ENCODE measurements at places on chromosomes 7 and 10.

DNA sequence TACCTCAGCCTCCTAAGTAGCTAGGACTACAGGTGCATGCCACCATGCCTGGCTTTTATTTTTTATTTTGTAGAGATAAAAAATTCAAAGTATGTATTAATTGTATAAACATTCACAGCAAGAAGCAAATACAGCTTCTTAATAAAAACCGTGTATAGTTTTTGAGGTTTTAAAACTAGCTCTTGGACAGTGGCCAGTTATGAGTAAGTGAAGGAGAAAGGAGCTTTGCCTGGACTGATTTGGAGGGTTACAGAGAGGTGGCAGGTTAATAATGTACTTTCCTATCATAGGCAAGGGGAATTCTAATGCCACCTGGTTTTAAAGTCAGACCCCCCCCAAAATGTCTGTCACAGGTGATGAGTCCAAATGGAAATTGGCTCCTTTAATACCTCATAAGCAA, 43.4 kb downstream of the ZNRF2 start:
- no peak for DNase-seq

DNA sequence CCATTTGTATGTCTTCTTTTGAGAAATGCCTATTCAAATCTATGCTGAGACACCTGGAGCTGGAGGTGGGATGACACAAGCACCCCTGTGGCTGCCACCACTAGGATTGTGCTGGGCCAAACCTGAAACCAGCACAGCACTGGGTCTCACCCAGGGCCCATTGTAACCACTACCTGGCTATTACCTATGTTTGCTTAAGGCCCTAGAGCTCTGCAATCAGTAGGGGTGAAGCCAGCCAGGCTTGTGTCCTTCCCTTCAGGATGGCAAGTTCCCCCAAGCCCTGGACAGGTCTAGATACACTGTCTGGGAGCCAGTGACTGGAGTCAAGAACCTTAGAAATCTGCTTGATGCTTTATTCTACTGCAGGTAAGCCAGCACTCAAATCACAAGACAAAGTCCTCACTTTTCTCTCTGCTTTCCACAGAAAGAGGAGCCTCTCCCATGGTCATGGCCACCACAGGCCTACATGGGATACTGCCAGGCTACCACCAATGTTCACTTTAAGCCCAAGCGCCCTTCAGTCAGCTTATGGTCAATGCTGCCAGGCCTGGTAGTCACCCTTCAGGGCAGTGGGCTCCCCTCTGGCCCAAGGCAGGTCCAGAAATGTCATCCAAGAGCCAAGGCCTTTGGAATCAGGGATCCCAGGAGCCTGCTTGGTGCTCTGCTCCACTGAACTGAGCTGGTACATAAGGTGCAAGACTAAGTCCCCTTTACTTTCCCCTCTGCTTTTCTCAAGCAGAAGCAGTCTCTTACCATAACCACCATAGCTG, 105.3 kb downstream of the BMS1 start:
- DNase-seq = no peak

DNA sequence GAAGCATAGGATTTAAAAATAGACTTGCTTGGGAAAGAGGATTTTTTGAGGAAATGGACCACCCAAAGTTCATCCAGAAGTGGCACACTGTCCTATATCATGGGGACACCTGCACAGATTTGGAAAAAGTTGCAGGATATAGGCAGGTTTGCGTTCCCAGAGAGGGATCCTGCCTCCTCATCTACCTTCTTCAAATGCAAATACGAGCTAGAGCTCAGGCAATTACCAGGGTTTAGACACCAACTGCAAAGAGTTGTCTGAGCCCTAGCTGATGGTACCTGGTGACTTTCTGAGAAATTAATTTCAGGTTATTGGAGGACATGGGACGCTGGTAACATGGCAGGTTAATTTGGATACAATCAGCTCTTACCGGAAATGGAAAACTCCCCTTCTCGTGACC, 423.7 kb upstream of the MTPN start:
- no peak for DNase-seq

DNA sequence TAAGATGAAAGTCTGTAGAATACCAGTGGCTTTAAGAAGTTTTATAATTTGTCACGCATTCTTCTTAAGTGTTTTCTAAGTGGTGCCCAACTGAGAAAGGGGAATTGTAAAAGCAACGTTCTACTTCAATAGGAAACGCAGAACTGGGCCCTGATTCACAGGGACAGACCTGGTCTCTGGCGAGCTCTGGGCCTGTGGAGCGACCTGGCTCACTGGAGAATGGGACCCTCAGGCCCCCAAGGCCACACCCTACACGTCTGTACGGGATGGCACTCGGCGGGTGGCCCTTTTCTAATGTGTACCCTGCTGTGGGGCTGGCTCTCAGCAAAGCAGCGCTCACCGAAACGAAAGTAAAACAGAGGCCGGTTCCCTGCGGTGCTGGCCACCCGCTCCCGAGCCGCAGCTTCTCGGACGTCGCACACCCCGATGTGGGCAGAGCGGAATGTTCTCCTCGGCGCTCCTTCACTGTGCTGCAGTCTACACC, 205.0 kb downstream of the DIP2C start:
- DNase-seq = no peak

- DNase-seq = no peak
Observed at GRCh38 chr7:130515315-130516040, 23.6 kb downstream of the MEST start.

Measured in NCI-H1105 treated with DMSO at 0.1 percent for 48 hours (cell line).